ENCODE measurements at places on chromosomes 6 and 20.

- no peaks in the 10 kb centered on the region for H3K36me3 ChIP-seq
- H3K4me1 ChIP-seq = no peaks in the 10 kb centered on the region
- no peak overlapping the region for H3K27ac ChIP-seq
- no peaks in the 10 kb centered on the region for H3K27me3 ChIP-seq
Observed at GRCh38 chr6:90637320-90637719, 50.4 kb upstream of the MAP3K7 start.

- H3K27ac ChIP-seq = no peak overlapping the region
- no peaks in the 10 kb centered on the region for H3K4me1 ChIP-seq
- H3K27me3 ChIP-seq = no peaks in the 10 kb centered on the region
- H3K36me3 ChIP-seq = no peaks in the 10 kb centered on the region
Observed at GRCh38 chr6:44496665-44497369, 109.3 kb downstream of the CDC5L start.

DNA sequence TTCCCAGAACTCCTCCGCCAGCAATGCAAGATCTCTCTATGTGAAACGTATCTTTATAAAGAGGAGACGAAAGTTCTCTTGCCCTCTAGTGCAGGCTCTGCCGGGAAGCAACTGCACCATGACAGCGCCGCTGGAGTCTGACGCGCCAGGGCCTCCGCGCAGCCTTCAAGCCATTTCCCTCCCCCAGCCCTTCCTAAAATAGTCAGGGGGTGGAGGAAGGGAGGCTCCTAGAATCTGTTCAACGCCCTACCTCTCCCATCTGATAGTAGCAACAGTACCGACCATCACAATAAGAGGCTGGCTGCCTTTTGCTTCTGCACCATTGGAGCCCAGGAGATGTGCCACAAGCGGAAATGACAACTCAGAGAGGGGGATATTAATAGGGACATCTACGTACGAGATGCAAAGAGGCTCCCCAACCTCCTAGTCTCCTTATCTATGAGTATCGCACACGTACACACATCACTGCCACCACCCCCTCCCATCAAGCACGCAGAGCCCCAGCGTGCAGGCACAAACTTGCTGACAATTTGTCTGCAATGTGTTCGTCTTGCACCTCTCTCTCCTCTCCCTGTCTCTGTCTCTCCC lies 1.0 kb downstream of the SYNE1 start:
- peak overlapping the region; percentile 81 for H3K27ac ChIP-seq
- H3K4me3 ChIP-seq = peak overlapping the region; percentile 60
- H3K36me3 ChIP-seq = no peaks in the 10 kb centered on the region
- H3K4me1 ChIP-seq = peaks cover 5% of the 10 kb centered on the region
- no peak for DNase-seq

GRCh38 chr6:143224516-143224915 lies 163.8 kb downstream of the AIG1 start:
- no peak overlapping the region for H3K27ac ChIP-seq
- H3K4me1 ChIP-seq = no peaks in the 10 kb centered on the region
- DNase-seq = no peak
- H3K4me3 ChIP-seq = no peak overlapping the region
- no peaks in the 10 kb centered on the region for H3K27me3 ChIP-seq

DNA sequence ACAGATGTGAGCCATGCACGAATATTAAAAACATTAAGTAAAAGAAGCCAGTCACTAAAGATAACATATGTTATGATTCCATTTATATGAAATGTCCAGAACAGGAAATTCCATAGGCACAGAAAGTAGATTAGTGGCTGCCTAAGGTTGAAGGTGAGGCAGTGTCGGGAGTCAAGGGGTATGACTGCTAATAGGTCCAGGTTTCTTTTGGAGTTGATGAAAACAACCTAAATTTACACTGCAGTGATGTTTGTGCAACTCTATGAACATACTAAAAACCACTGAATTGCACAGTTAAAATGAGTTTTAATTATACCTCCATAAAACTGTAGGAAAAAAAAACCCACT lies 14.4 kb downstream of the SRPK1 start:
- no peak for DNase-seq
- no peaks in the 10 kb centered on the region for H3K4me1 ChIP-seq
- no peak overlapping the region for H3K27ac ChIP-seq
- H3K27me3 ChIP-seq = no peaks in the 10 kb centered on the region
